Activated naive CD8-positive, alpha-beta T cell treated with anti-CD3 and anti-CD28 coated beads for 36 hours (primary cell): ENCODE measurements at places on chromosomes 6 and 20. TPM values are rescaled to one million over a fixed set of nuclear protein-coding genes. Genes with fewer than 3 reads are reported as not detected.

ROMO1 gene
- total RNA-seq, result 137 TPM

VSX1 gene
- total RNA-seq, result not detected

TBX18 gene
- not detected for total RNA-seq

LBP gene
- not detected for total RNA-seq

AKAP12 gene
- 2.3 TPM for total RNA-seq

C6orf163 gene
- 0.98 TPM for total RNA-seq

ULBP3 gene
- 0.68 TPM for total RNA-seq

PSMB8 gene
- 385 TPM for total RNA-seq

TNFRSF21 gene
- total RNA-seq, result 3.1 TPM

ALDH8A1 gene
- total RNA-seq, result 1.8 TPM

WFDC12 gene
- total RNA-seq, result not detected

OPRL1 gene
- total RNA-seq, result 0.25 TPM

CTNNBL1 gene
- 85.6 TPM for total RNA-seq

PSORS1C1 gene
- 0.19 TPM for total RNA-seq

TSHZ2 gene
- total RNA-seq, result 0.54 TPM

TGM3 gene
- not detected for total RNA-seq

CALHM4 gene
- not detected for total RNA-seq

CEP57L1 gene
- 22.4 TPM for total RNA-seq

SF3B5 gene
- total RNA-seq, result 258 TPM

ZBP1 gene
- 0.68 TPM for total RNA-seq

DNA sequence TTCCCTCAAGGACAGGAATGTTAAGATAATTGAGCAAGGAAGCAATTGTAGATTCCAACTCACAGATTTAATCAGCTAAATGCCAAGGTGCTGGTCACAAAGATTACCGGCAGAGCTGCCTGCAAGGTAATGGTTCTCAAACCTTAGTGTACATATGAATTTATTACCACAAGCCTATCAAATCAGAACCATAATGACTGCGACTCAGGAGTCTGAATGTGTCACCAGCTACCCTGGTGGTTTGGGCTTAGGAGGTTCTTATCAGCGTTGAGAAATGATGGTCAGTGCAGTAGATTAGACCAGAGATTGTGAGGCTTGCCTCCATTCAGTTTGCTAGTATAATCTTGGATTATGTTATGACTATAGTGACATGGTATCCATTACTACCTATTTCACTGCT lies 78.9 kb downstream of the MTFR2 start:
- no peak for DNase-seq

- DNase-seq, result no peak
These were observed 955.6 kb downstream of the TBC1D32 start for GRCh38 chr6:120378582-120379220.

- no peak for DNase-seq
These were observed 677.8 kb upstream of the POU3F2 start for GRCh38 chr6:98156580-98156979.

- no peak for DNase-seq
These were observed 22.7 kb downstream of the COL12A1 start for GRCh38 chr6:75183099-75183541.

- no peak for DNase-seq
These were observed 8.6 kb downstream of the FAM50B start for GRCh38 chr6:3857468-3858456.

- DNase-seq, result no peak
These were observed 142.2 kb downstream of the WDR27 start for GRCh38 chr6:169559592-169559991.

GRCh38 chr20:52684176-52684575 lies 288.0 kb upstream of the TSHZ2 start:
- no peak for DNase-seq

DNA sequence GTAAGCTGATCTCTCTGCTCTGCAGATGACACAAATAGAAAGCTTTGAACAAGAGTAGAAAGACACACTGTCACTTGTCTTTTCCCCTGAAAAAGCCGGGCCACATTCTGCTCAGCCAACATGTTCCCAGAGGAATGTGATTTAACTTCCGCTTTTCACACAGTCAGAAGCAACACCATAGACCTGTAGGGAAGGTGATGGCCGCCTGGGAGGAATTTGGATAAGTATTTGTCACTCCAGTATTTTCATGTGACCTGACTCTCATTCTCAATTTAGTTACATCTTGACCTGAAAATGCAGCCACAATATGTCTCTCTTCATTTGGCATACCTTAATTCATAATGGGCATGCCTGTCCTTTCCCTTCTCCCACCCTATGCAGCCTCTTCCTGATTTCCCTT lies 2.0 kb upstream of the GRM1 start:
- DNase-seq, result no peak

DNA sequence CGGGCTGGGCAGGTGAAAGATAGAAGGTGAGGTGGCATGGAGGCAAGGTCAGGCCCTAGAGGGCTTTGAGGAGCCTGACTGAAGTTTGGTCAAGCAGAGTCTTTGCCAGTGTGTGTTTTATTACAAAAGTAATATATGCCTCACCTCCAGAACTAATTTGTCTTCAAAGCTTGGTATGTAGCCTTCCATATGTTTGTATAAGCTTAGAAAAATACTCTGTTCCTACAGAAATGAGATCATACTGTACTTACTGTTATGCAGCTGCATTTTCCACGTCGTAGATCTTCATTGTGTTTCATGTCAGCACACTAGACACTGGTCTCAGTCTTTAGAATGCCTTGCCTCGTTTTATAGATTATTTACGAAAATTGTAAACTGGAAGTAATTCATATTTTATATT lies 61.8 kb downstream of the ANKS1A start:
- DNase-seq, result no peak

GRCh38 chr20:52429029-52429428 lies 237.4 kb upstream of the ZFP64 start:
- no peak for DNase-seq

DNA sequence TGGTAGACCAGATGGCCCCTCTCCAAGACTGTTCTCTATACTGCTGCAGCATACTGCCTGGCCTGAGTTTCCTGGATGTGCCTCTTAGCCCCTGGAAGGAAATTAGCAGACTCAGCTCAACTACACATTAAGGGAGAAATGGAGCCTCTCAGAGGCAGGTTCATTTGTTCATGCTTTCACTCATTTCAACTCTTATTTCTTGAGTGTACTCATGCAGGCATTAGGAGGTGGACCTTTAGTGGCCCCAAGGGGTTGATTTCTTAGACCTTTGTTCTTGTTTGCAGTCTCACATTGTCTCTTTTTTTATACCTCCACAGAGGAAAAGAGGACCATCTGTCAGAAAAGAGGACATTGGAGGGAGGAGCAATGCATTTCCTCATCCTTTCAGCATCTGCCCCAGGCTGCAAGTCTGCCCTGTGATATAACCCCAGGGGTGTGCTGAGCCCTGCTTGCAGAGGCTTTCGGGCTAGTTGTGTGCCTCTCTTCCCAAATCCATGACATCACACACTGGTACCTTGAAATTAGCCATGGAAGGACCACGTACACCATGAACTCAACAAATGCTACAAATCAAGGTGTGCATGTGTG lies 456.2 kb downstream of the CD83 start:
- no peak for DNase-seq

DNA sequence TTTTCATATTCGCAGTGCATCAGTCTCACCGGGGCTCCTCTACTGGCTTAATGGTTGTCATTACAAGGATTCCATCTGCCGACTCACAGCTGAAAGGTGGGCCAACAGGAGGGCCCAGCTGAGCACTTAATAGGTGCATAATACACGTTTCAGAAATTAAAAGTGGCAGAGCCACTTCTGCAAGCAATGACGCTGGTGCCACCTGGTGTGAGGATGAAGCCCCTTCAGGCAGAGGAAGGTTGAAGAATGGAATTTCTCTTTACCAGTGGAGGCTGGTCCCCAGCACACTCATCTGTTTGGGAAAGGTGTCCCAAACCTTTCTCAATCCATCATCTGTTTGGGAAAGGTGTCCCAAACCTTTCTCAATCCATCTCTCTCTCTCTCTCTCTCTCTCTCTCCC lies 8.2 kb upstream of the STMND1 start:
- DNase-seq, result no peak

DNA sequence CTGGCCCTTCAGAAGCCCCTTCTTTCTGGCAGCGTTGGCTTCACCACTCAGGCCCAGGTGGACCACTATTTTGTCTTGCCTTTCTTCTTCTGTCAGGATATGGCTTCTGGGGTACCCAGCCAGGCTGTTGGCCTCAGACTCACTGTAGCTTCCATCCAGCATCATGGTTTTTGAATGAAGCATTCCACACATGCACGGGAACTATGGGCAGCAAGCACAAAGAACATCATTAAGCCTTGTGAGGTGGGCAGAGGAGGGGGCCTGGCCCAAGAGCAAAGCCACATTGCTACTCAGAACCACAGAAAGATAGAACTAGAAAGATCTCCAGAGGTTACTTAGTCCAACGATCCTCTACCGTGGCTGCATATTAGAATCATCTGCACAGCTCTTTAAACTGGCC lies 40.6 kb upstream of the GABRR1 start:
- no peak for DNase-seq

DNA sequence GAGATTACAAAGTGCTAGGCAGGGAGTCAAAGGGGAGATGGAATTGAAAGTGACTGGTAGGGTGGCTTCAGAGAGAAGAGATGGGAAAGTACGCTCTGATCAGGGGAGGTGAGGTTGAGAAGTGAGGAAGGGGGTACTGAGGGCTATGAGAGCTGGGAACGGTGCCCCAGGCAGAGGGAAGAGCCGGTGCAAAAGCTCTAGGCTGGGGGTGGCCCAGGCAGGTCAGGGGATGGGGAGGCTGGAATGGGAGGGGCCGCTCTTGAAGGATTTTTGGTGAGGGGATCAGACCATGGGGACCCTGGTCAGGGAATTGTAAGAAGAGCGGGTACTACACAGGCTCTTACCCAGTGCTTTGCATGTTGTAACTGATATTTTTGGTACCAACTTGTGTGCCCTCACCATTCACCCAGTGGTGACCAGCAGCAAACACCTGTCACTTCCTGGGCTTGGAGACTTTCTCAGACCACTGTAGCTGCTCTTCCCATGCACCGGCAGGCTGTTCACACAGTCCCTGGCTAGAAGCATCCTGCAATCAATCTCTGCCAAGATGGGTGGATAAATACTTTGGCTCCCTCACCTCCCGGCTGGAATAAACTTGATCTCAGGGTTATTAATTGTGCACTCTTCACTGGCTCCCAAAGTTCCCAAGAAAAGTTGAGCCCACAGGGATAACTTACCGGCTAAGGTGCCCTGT lies 24.0 kb downstream of the PCK1 start:
- DNase-seq, result no peak

DNA sequence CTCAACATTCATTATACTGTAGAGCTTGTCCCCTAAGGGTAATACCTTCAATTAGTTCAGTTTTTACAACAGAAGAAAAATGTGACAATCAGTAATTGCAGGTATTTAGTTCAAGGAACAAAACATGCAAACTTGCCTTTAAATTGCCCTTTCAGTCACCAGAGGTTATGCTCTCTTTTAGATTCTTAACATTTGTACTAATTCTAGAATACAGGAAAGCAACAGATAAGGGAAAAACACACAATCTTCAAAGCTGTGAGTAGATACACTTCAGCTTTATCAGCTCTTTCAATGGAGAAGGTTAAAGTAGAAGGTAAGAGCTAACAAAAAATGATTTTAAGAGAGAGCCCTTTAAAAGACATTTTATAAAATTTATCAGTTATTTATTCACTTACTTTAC lies 173.1 kb downstream of the HS3ST5 start:
- no peak for DNase-seq

- no peak for DNase-seq
These were observed 64.6 kb downstream of the GFOD1 start for GRCh38 chr6:13422681-13423221.

GRCh38 chr6:129744201-129744879 lies 34.4 kb upstream of the ARHGAP18 start:
- no peak for DNase-seq

DNA sequence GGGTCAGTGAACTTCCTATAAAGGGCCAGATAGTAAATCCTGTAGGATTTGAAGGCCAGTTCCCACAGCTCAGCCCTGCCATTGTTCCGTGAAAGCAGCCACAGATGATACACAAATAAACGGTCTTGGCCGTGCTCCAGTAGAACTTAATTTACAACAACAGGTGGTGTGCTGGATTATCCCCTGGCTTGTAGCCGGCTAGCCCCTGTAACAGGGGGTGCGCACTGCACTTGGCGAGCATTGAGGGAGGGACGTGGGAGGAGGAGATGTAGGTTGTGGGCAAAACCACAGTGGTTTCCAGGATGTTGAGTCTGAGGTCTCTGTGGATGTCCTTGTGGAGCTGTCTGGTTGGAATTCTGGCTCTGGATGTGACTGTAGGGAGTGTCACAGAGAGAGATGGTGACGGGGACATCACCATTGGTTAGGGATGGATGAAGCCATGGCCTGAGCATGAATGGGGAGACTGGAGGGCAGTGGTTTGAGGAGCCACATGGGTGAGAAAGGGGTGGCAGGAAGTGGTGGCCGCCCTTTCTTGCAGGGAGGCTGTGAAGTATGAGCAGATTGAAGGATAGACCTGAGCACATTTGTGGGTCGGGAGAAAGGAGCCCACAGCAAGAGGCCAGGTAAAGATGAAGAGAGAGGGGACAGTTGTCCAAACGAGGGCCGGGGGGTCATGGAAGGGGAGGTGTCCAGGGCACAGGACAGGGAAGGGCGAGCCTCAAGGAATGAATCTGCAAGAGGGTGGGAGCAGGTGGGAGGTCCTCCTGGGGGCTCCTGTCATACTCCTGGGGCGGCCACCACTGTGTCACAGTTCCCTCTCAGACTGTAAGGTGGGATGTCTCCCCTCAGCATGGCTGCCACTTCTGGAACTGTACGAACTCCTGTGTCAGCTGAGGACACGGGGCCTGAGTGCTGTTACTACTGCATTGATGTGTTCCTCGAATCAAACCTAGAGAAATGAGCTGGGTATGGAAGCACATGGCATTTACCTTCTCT lies 53.6 kb downstream of the CDH26 start:
- peak; percentile 14 for DNase-seq

GRCh38 chr6:42564506-42564825 lies 637 bp downstream of the UBR2 start:
- no peak for DNase-seq

DNA sequence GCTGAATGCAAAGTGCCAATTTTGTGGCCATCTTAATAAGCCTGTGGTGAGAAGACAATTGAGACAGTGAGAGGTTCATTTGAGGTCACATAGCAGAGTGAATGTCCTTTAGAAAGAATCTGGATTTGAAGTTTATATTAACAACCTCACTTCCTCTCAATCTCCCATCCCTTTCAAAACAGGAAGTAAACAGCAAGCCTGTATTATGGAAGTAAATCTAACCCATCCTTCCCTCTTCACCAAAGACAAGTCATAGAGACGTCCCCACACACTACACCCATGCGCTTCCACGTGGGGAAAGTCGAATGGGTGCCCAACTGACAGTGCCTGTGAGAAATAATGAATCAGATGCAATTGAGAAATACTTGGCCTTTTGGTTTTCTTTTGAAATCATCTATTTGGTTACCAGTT lies 28.8 kb upstream of the CCND3 start:
- peak; percentile 68 for DNase-seq
